Type B pancreatic cell (in vitro differentiated cells): ENCODE measurements at places on chromosomes 12 and 14. TPM values are rescaled to one million over a fixed set of nuclear protein-coding genes. Genes with fewer than 3 reads are reported as not detected.

GRCh38 chr14:68261092-68261842, 441.7 kb downstream of the RAD51B start:
- no peak for DNase-seq

DNA sequence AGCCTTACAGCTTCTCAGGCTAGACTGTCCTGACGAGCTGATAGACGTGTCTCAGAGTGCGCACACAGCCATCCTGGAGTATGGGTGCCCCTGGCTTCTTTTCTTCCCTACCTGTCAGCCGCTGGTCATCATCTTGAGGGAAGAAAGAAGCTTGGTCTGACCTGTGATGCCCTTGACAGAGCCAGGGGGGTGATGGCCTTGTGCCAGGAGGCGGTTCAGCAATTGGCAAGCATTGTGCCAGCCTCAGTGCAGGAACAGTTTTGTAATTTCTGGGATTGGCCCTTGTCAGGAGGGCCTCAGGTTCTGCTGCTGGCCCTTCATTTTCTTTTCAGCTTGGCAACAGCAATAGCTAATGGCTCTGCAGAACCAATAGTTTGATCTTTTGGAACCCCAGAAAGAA, 80.1 kb downstream of the ADCK1 start:
- no peak for DNase-seq

DNA sequence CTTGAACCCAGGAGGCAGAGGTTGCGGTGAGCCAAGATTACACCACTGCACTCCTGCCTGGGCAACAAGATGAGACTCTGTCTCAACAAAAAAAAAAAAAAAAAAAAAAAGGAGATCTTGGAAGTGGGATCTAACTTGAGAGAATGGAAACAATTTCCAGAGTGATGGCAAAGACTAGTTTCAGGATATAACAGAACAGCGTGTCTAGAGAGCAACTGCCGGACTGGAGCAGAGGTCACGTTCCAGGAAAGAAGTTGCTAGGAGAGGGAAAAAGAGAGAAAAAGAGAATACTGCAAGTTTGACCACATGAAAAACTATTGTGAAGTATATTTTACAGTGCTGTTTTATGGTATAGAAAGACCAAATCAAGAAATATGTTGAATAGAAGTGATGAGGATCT, 118.0 kb downstream of the MON2 start:
- no peak for DNase-seq

DNA sequence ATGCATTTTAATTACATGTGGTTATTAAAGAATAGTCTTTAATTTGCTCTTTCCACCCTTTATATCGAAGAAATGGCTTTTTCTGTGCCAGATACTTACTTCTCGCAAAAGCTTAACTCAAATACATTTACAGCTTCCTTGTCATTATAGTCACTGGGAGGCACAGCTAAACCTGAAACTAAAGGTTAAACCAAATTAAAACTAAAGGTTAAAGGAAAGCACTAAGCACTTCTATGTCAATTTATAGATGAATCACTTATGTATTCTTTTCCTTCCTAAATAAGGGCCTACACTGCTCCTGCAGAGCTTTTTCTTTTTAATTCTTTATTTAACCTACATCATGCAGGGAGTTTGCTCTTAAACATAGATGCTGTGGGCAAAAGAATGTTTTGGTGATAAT, 9.1 kb downstream of the C14orf93 start:
- DNase-seq, result no peak

DNA sequence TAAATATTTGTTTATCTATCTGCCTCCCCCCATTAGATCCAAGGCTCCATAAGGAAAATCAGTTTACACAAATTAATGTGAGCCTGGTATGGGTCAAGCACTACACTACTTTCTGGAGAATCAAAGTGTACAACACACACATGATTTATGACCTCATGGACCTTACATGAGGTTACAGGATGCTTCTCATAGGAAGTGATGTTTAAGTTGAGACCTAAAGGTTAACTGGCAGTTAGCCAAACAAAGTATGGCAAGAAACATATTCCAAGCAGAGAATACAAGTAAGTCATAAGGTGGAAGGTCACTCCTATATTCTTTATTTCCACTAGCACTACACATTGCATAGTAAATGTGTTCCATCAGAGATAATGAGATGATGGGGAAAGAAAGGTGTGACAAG, 39.2 kb downstream of the OSBPL8 start:
- DNase-seq, result no peak

Gene PLEKHD1
- 0.12 and 0.48 TPM in 2 replicates for total RNA-seq

Gene TTC9
- total RNA-seq, result 14.9 and 32.0 TPM in 2 replicates

Gene STAB2
- not detected in 2 replicates for total RNA-seq

Gene CELA1
- total RNA-seq, result not detected in 2 replicates

Gene MYBPC1
- total RNA-seq, result 5.2 and 18.0 TPM in 2 replicates
